HepG2 (cell line): ENCODE measurements at places on chromosomes 6 and 20. TPM values are rescaled to one million over a fixed set of nuclear protein-coding genes. Genes with fewer than 3 reads are reported as not detected.
A peak's percentile ranks its signal among the peaks of the same experiment; 100 is the strongest.

Gene BPIFA1
- not detected in 2 replicates for total RNA-seq

Gene FABP7
- not detected in 2 replicates for total RNA-seq

Gene UBE2V1
- 81.3 and 85.1 TPM in 2 replicates for total RNA-seq

Gene CALHM5
- not detected in 2 replicates for total RNA-seq

Gene RIPPLY2
- not detected in 2 replicates for total RNA-seq

GRCh38 chr20:17859002-17859615 lies 109.5 kb downstream of the SNX5 start:
- DNase-seq, result peak; percentile 99
- peaks cover 100% of the 10 kb centered on the region for H3K4me1 ChIP-seq
- no peaks in the 10 kb centered on the region for H3K27me3 ChIP-seq
- no peak overlapping the region for H3K4me3 ChIP-seq

GRCh38 chr6:119077643-119078375 lies 655 bp downstream of the FAM184A start:
- H3K36me3 ChIP-seq, result no peaks in the 10 kb centered on the region
- DNase-seq, result peak; percentile 32
- H3K4me1 ChIP-seq, result peaks cover 33% of the 10 kb centered on the region
- H3K27ac ChIP-seq, result peak overlapping the region; percentile 27

DNA sequence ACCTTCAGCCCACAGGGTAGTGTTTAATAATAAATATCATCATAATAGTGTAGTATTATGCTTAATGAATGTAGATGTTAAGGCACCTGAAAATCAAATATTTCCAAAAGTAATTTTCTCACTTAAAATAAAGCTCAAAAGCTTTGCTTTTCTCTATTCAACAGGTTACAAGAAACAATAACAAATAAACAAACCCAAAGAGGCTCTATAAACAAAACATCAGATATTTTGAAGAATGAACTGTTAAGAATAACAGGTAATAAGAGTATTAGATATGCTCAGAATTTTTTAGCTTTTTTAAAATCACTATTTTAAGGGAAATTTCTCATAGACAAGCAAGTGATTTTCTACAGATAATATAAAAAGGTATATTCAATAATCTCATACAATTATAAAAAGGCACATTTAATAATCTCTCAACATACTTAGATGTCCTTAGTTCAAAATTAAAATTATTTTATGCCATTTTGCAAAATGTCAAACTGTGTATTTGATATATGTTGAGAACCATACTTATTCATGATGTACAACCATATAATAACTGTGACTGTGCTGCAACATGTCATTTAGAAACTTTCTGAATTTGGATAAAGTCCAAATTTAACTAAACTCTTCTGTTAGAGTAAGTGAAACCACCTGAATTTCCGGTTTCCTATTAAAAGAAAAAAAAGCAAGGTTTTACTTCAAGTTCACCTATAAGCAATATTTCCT lies 35.8 kb downstream of the PHIP start:
- no peak overlapping the region for H3K4me3 ChIP-seq
- no peak overlapping the region for H3K27ac ChIP-seq
- no peaks in the 10 kb centered on the region for H3K27me3 ChIP-seq
- H3K36me3 ChIP-seq, result peaks cover 6% of the 10 kb centered on the region
- DNase-seq, result no peak

- no peak overlapping the region for H3K4me3 ChIP-seq
- peaks cover 18% of the 10 kb centered on the region for H3K4me1 ChIP-seq
- H3K36me3 ChIP-seq, result peaks cover 6% of the 10 kb centered on the region; the same call in 1 of the 3 replicates
- no peaks in the 10 kb centered on the region for H3K27me3 ChIP-seq
Observed at GRCh38 chr6:154861825-154862224, 128.6 kb downstream of the SCAF8 start.

- DNase-seq, result no peak
- H3K27me3 ChIP-seq, result no peaks in the 10 kb centered on the region
- no peaks in the 10 kb centered on the region for H3K4me1 ChIP-seq
- H3K27ac ChIP-seq, result no peak overlapping the region
- peaks cover 29% of the 10 kb centered on the region for H3K36me3 ChIP-seq
Observed at GRCh38 chr6:90544081-90544480, 42.8 kb downstream of the MAP3K7 start.

DNA sequence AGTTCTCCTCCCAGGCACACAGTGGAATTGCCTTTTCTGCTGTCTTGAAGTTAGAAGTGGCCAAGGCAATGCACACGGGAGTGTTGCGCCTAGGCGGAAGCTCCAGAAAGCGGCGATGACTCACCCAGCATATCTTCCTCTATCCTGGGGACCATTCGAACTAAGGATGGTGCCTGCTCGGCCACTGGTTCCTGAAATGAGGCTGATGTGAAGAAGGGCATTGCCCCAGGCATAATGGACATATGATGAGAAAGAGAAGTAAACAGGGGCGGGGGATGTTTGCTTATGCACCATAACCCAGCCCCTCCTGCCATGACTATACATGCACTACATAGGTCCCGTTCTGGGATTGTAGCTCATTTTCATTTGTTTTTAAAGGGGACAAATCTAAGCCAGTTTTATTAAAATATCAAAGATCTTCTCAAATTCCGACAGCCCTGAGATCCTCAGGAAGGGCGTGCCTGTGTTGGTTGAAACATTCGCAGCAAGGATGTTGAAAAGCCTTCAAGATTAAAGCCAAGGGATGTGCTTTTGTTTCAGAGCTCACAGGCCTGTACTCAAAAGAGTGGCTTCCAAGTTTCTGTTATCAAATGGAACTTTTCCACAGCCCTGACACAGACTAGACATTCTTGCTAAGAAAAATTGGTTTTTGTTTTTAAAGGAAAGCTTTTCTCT lies 218.5 kb downstream of the LY86 start:
- H3K4me3 ChIP-seq, result no peak overlapping the region
- peaks cover 20% of the 10 kb centered on the region for H3K4me1 ChIP-seq
- DNase-seq, result no peak
- H3K36me3 ChIP-seq, result no peaks in the 10 kb centered on the region
- H3K27me3 ChIP-seq, result peaks cover 23% of the 10 kb centered on the region; the same call in 2 of the 3 replicates

- no peaks in the 10 kb centered on the region for H3K27me3 ChIP-seq
- H3K4me3 ChIP-seq, result no peak overlapping the region
- H3K27ac ChIP-seq, result no peak overlapping the region
- H3K36me3 ChIP-seq, result no peaks in the 10 kb centered on the region
- H3K4me1 ChIP-seq, result no peaks in the 10 kb centered on the region
- no peak for DNase-seq
Observed at GRCh38 chr6:154710689-154711088, 22.5 kb upstream of the SCAF8 start.

GRCh38 chr6:142542704-142543233 lies 241.0 kb downstream of the ADGRG6 start:
- H3K36me3 ChIP-seq, result no peaks in the 10 kb centered on the region
- no peaks in the 10 kb centered on the region for H3K4me1 ChIP-seq
- H3K27ac ChIP-seq, result no peak overlapping the region
- no peak for DNase-seq
- no peak overlapping the region for H3K4me3 ChIP-seq

DNA sequence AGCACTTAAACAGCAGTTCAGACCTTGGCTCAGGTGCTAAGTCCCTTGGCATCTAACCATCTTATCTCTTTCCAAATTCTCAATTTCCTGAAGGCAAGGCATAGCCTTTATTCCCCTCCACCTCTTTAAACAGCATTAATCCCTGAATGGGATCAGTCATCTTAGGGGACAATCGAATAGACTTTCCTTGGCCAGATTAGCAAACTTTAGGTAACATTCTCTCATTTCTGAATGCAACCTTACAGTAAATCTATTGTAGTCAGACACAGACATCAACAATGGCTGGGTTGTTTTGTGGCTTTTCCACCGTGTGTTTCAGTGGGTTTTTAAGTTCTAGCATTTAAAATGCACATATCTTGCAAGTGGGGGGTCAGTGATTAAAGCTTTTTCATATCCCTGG lies 56.8 kb downstream of the ATP9A start:
- DNase-seq, result no peak
- no peak overlapping the region for H3K4me3 ChIP-seq
- H3K4me1 ChIP-seq, result peaks cover 58% of the 10 kb centered on the region
- H3K36me3 ChIP-seq, result no peaks in the 10 kb centered on the region

DNA sequence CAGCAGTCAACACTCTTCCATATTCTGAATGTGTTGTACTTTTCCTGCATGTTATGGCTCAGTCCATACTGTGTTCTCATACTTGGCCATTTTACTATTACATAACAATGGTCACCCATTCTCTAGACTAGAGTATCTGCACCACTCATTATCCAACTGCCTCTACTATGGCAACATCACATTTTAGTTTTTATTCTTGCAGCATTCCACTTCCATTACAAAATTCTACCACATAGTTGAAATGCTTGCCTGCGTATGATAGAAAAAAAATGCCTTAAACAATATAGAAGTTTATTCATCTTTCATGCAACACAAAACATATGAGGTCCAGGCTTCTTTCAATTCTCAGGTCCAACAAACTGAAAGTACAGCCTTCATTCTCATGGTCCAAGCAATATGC lies 128.0 kb downstream of the TENT5A start:
- no peaks in the 10 kb centered on the region for H3K4me1 ChIP-seq
- H3K36me3 ChIP-seq, result no peaks in the 10 kb centered on the region
- H3K4me3 ChIP-seq, result no peak overlapping the region
- H3K27me3 ChIP-seq, result no peaks in the 10 kb centered on the region

DNA sequence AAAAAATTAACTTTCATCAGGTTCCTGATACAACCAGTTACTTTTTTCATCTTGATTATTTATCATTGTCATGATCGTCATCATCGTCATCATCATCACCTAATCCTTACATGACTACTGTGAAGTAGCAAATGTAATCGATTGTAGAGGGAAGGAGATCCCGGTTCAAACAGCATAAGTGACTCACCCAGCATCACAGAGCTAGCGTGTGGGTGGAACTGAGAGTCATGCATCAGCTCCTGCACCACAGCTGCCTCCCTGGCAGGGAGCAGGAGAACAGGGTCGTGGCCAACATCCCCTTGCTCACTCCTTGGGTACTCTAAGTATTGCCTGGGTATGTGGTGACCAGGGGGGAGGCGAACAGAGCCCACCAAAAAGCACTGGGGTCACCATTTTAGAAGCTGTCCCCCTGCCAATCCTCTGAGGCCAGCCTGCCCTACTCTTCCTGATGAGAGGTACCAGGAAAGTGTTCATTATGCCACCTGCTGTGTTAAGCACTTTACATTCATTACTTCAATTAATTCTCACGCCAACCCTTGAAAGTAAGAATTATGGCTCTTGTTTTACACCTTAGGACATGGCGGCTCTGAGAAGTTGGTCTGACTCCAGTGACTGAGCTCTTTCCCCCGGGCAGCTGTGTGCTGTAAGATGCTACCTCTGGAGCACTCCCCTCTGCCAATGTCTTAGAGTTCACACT lies 425.2 kb downstream of the CD83 start:
- DNase-seq, result no peak
- H3K27ac ChIP-seq, result no peak overlapping the region
- no peaks in the 10 kb centered on the region for H3K36me3 ChIP-seq
- H3K27me3 ChIP-seq, result no peaks in the 10 kb centered on the region; the same call in 1 of the 2 replicates
- no peaks in the 10 kb centered on the region for H3K4me1 ChIP-seq
- no peak overlapping the region for H3K4me3 ChIP-seq

DNA sequence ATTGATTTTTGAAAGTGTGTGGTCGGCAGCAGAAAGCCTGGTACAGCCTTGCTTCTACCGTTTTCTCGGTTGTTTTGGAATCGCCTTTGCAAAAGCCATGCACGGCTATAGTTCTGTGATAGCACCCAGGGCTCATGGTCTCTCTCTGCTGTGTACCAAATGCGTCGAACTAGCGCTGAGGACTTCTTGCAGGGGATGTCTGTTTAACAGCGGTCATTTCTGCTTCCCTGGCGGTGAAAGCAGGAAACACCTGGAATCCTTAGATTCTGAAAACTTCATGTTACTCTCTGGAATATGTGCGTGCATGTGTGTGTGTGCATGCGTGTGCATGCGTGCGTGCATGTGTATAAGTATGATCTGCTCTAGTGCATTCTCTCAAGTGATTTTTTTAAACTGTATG lies 26.1 kb upstream of the GCNT2 start:
- DNase-seq, result no peak
- no peak overlapping the region for H3K27ac ChIP-seq
- H3K36me3 ChIP-seq, result no peaks in the 10 kb centered on the region
- H3K27me3 ChIP-seq, result no peaks in the 10 kb centered on the region
- H3K4me3 ChIP-seq, result no peak overlapping the region

- DNase-seq, result no peak
- no peak overlapping the region for H3K27ac ChIP-seq
- no peaks in the 10 kb centered on the region; the same call in 1 of the 2 replicates for H3K4me1 ChIP-seq
Observed at GRCh38 chr6:156627524-156627923, 149.7 kb upstream of the ARID1B start.

- peaks cover 24% of the 10 kb centered on the region for H3K4me1 ChIP-seq
- H3K27ac ChIP-seq, result no peak overlapping the region
- no peaks in the 10 kb centered on the region; the same call in 1 of the 2 replicates for H3K27me3 ChIP-seq
Observed at GRCh38 chr6:106163446-106163965, 77.4 kb downstream of the PRDM1 start.

DNA sequence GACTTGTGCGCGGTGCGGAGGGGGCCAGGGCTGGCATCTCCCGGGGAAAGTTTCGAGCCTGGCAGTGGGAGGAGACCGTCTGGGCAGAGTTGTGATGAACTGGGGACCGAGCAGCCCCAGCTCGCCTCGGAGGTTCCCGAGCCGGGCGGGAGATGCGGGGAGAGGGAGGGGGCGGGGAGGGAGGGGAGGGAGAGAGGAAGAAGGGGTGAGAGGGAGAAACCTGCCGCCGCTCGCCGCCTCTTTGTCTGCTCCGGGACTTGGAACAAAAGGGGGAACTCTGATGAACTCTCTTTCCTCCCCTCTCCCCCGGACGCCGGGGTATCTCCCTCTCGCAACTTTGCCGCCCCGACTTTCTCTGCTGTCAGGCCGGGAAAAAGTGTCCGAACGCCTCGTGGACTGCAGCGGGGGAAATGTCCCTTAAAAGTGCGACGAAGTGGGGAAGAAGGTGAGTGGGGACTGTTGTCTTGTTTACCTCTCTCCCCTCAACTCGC lies 72.7 kb downstream of the SOX4 start:
- no peaks in the 10 kb centered on the region for H3K36me3 ChIP-seq
- H3K4me1 ChIP-seq, result no peaks in the 10 kb centered on the region
- H3K27me3 ChIP-seq, result peaks cover 53% of the 10 kb centered on the region
- DNase-seq, result no peak

GRCh38 chr6:7991536-7991935 lies 72.7 kb downstream of the BLOC1S5 start:
- no peak for DNase-seq
- peaks cover 9% of the 10 kb centered on the region; the same call in 1 of the 2 replicates for H3K4me1 ChIP-seq
- no peaks in the 10 kb centered on the region for H3K36me3 ChIP-seq
- H3K27me3 ChIP-seq, result no peaks in the 10 kb centered on the region
- H3K4me3 ChIP-seq, result no peak overlapping the region

DNA sequence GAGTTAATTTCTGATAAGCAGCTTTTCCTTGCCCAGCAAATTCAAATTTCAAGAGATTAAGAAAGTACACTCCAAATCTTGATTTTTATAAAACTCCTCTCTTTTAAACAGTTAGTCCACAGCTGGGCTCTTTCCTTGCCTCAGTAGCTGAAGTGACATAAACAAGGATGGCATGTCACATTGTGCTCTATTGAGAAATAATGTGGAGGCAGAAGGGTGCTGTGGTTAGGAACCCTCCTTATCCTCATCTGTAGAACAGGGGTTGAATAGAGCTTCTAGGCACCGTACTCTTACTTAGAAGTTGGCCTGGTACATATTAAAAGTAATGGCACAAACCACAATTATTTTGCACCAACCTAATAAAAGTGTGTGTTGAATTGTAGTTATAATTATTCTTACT lies 70.3 kb downstream of the RSPO3 start:
- no peaks in the 10 kb centered on the region for H3K36me3 ChIP-seq
- no peaks in the 10 kb centered on the region for H3K4me1 ChIP-seq
- H3K4me3 ChIP-seq, result no peak overlapping the region
- H3K27me3 ChIP-seq, result no peaks in the 10 kb centered on the region
- H3K27ac ChIP-seq, result no peak overlapping the region

GRCh38 chr20:50724112-50724725 lies 7.2 kb upstream of the PARD6B start:
- peaks cover 66% of the 10 kb centered on the region for H3K4me1 ChIP-seq
- H3K27ac ChIP-seq, result no peak overlapping the region
- H3K27me3 ChIP-seq, result no peaks in the 10 kb centered on the region
- H3K4me3 ChIP-seq, result peak overlapping the region; percentile 58

- H3K36me3 ChIP-seq, result peaks cover 8% of the 10 kb centered on the region
- no peak overlapping the region for H3K27ac ChIP-seq
Observed at GRCh38 chr6:34597605-34598353, 41.6 kb upstream of the SPDEF start.
